Activated CD8-positive, alpha-beta memory T cell treated with anti-CD3 and anti-CD28 coated beads for 36 hours (primary cell): ENCODE measurements at places on chromosomes 16 and 17. TPM values are rescaled to one million over a fixed set of nuclear protein-coding genes. Genes with fewer than 3 reads are reported as not detected.

STAC2 gene
- not detected for total RNA-seq

CLEC3A gene
- total RNA-seq, result not detected

TLK2 gene
- 34.9 TPM for total RNA-seq

HSD11B2 gene
- total RNA-seq, result 1.9 TPM

MYBBP1A gene
- total RNA-seq, result 157 TPM
